ENCODE measurements at places on chromosomes 3 and 15.

DNA sequence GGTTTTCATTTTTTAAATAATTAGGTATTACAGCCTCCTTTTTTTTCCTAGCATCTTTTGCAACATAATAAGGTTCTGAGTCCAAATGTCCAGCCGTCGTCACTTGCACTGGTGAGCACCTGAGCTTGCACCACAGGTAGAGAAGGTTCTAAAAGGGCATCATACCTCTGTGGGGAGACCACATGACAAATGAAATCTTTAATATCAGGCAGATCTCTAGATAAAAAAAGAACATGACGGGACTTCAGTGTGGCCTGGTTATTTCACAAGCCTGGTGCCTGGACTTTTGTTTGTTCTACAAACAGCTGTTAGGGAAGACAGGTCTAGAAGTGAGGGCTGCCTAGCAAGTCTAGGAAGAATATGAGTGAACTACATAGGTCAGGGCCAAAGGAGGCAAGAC is 3.6 kb downstream of the ZBED2 start:
- DNase-seq: no peak

DNA sequence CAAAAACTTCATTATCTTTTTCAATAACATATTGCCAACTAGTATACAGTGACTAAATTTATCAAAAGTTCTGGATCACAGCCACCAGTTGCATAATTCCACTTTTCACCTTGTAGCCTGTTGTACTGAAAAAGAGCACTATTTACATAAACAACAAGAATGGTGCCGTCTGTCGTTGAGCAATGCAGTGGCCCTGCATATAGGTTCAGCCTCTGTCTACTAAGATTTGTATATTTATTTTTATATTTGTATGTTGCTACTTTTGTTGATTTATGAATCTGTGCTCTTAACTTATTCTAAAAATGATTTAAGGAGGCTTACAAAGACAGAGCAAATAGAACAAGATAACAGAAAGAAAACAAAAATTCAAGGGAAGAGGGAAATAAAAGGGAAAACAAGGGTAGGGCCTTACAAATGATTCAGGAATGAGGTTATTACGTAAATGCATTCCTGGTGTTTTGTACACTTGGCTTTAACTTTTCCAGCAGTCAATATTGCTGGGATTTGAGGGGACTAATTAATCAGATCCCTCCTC is 257.6 kb upstream of the STT3B start:
- peak; percentile 49 for DNase-seq

- no peak for DNase-seq
Measured at GRCh38 chr3:143755978-143756377, 92.3 kb downstream of the SLC9A9 start.

- DNase-seq: no peak
Measured at GRCh38 chr3:126466886-126467610, 8.6 kb downstream of the ZXDC start.
